ENCODE measurements at places on chromosomes 2 and 18.
A peak's percentile ranks its signal among the peaks of the same experiment; 100 is the strongest.

GRCh38 chr18:10661317-10661716 is 135.5 kb downstream of the NAPG start:
- no peak overlapping the region for H3K27ac ChIP-seq
- DNase-seq, result no peak
- H3K27me3 ChIP-seq, result no peaks in the 10 kb centered on the region

DNA sequence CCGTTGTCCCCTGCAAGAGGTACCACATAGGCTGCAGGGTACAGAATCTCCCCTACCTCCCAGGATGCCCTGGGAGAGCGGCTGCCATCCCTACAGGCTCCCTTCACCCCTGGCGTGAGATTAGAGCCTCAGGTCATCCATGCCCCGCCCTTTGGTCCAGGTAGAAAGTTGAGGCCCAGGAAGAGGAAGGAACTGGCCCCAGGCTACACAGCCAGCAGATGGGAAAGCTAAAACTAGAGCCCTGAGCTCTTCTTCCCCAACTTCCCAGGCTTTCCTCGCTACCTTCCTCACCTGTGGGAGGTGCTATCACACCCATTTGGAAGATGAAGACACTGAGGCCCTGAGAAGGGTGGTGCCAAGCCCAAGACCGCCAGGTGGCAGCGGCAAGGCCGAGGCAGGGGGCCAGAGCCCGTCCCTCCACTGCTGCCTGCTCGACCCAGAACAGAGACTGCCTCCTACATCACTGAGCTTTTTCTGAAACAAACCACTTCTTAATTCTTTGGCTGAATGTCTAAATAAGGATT is 25.8 kb downstream of the CIB4 start:
- no peaks in the 10 kb centered on the region for H3K27me3 ChIP-seq
- H3K4me1 ChIP-seq, result peaks cover 35% of the 10 kb centered on the region
- no peaks in the 10 kb centered on the region for H3K36me3 ChIP-seq
- H3K4me3 ChIP-seq, result no peak overlapping the region
- H3K27ac ChIP-seq, result peak overlapping the region; percentile 42

DNA sequence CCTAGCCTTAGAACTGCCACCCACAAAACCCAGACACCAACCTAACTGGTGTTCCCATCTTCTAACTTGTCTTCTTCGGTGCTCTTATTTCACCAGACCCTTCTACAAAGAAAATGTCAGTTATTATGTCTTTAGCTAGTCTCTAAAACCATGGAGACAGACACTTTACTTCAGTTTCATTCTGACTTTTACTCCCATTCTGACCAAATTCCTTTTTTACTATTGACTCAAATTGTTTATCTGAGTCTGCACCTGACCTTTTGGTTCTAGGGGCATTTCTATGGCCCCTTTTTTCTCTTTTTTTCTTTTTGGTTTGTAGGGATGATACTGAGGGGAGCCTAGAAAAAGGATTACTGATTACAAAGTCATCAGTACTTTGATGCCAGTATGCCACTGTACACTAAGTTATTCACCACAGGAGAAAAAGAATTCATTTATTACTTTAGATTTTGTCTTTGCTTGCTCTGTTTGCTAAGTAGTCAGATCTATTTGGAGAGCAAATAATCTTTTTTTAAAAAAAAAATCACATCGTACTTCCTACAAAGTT is 6.8 kb upstream of the SLC1A4 start:
- DNase-seq, result no peak
- H3K4me3 ChIP-seq, result no peak overlapping the region
- peaks cover under 1% of the 10 kb centered on the region for H3K4me1 ChIP-seq
- H3K36me3 ChIP-seq, result no peaks in the 10 kb centered on the region
- no peaks in the 10 kb centered on the region for H3K27me3 ChIP-seq
- H3K27ac ChIP-seq, result no peak overlapping the region

- peaks cover 81% of the 10 kb centered on the region for H3K36me3 ChIP-seq
- no peaks in the 10 kb centered on the region for H3K4me1 ChIP-seq
- H3K4me3 ChIP-seq, result no peak overlapping the region
- DNase-seq, result no peak
- no peaks in the 10 kb centered on the region for H3K27me3 ChIP-seq
- no peak overlapping the region for H3K27ac ChIP-seq
These were observed 75.9 kb downstream of the ACSL3 start for GRCh38 chr2:222936705-222937104.

- H3K4me3 ChIP-seq, result no peak overlapping the region
- H3K27me3 ChIP-seq, result no peaks in the 10 kb centered on the region
- no peaks in the 10 kb centered on the region for H3K4me1 ChIP-seq
- no peaks in the 10 kb centered on the region for H3K36me3 ChIP-seq
- no peak for DNase-seq
These were observed 763.2 kb upstream of the CHAC2 start for GRCh38 chr2:53004413-53004812.

DNA sequence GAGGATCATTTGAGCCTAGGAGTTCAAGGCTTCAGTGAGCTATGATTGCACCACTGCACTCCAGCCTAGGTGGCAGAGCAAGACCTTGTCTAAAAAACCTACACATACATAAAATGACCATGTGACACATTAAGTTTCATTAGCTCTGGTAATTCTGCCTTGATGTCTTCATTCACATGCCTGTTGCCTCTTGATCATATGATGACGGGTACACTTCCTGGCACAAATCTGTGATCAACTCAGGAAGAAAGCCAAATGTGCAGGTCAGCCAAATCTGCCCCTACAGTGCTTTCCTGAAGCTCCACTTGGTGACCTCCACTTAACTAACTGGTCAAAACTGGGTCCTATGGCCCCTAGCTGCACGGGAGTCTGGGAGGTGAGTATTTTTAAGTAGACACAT is 54.4 kb upstream of the B3GNT7 start:
- no peaks in the 10 kb centered on the region for H3K36me3 ChIP-seq
- H3K27ac ChIP-seq, result no peak overlapping the region
- H3K4me3 ChIP-seq, result no peak overlapping the region
- no peaks in the 10 kb centered on the region for H3K4me1 ChIP-seq

GRCh38 chr2:174805803-174806202 is 41.5 kb upstream of the CHRNA1 start:
- H3K27me3 ChIP-seq, result no peaks in the 10 kb centered on the region
- H3K4me3 ChIP-seq, result no peak overlapping the region
- DNase-seq, result no peak
- H3K36me3 ChIP-seq, result peaks cover 8% of the 10 kb centered on the region

Data from upper lobe of left lung (tissue), 6 donors.